Gastrocnemius medialis (tissue), 4 donors: ENCODE measurements at places on chromosomes 5 and 9.

GRCh38 chr9:105385381-105385985 lies 62.4 kb upstream of the FSD1L start:
- peak; percentile 22 for DNase-seq

DNA sequence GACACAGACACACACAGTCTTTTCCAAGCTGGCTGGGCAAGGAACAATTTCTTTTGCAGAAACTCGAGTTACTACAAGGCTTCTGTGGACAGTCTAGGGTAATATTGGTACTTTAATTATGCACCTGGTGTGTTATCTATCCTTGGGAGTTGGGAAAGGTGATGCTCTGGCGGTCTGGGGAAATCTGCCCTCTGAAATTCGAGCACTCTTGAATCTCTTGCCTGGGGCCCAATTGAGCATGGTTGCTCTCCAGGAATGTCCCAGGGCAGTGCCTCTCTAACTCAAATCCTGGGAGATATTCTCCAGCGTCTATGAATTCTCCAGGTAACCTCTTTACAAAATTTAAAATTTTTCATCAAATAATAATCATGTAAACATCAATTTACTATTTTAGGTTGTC lies 69.3 kb downstream of the KCNIP1 start:
- DNase-seq: no peak

DNA sequence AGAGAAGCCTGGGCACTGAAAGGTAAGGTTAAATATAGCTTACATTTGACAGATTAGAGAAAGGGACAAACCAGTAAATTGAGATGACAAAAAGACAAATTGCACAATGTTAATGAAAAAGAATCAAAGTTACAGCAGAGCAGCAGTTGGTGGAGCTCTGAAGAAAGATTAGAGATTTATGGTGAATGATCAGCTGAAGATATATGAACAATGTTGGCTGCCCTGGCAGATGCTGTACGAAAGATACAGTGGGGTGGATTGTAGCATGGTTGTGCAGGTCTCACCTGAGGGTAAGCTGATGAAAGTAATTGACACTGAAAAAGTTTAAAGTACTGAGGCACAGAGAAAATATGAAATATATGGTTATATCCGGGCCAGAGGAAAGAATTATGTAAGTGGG lies 492.1 kb downstream of the ARHGEF28 start:
- no peak for DNase-seq

- DNase-seq: no peak
Measured at GRCh38 chr9:89835666-89836065, 230.9 kb downstream of the GADD45G start.

DNA sequence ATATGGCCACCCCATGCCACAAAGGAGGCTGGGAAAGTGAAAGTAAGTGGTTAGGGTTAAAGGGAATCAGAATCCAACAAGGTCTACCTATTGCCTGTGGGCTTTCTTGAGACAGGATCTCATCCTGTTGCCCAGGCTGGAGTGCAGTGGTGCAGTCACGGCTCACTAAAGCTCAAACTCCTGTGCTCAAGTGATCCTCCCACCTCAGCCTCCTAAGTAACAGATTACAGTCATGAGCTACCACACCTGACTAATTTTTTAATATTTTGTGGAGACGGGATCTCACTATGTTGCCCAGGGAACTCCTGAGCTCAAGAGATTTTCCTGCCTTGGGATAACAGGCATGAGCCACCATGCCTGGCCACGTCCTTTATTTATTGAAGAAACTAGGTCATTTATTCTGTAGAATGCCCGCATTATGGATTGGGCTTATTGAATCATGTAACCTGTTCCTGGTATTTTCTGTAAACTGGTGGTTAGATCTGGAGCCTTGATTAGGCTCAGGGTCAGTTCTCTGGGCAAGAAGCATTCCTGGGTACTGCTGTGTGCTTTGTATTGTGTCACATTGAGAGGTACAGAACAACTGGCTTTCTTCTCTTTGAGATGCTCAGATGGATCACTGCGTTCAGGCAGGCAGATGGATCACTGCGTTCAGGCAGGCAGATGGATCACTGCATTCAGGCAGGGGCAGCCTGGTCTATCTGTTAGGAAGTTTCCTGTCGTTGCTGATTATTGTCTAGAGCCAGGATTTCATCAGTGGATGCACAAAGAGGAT lies 41.6 kb downstream of the ERGIC1 start:
- no peak for DNase-seq

DNA sequence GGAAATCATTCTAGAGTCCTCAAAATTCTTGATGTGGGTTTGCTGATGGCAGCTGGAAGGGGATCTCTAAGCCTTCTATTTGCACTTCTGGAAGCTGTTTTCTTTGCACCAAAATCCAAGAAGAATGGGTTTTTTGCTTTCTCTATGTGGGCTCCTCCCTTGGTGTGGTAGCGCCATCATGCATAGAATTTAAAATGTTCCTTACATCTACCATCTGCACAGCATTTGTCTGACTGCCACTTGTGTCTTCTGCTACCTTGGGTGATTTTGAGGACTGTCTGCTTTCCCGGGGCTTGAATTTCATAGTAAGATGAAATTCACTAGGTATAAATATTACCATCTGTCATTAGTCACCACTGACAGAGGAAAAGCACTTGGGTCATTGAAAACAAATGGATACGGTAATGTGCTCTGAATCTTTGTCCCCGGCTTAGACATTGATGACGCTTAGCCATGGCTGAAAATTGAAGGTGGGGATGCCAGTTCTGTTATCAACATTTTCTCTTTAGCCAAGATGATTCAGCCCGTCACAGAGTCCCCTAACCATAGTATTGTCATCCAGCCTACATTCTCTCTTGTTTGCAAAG lies 30.0 kb downstream of the SNX30 start:
- no peak for DNase-seq

DNA sequence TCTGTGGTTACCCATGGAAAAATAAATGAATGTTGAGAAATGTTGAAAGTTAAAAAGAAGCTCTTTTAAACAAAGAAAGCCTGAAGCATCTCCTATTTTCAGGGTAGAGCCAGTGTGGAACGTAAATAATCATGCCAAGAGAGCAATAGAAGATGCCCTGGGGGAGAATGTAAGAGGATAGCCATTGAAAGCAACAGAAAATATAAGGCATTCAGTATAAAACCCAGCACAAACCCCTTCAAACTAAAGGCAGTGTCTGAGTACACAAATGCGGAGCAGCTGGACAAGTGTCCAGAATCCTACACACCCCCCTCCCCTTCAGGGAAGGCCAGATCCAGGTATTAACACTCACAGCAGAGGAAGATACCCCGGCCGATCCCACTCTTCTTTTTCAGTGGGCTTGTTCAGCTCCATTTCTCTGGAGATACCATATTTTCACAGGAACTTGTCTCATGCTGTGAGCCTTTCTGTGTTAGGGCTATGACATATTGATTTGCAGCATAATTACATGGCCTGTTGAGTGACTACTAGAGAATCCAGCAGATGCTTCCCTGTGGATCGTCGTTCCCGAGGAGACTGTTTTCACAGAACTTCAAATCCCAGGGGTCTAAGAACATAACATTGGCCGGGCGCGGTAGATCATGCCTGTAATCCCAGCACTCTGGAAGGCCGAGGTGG lies 101.2 kb downstream of the PLK2 start:
- no peak for DNase-seq

DNA sequence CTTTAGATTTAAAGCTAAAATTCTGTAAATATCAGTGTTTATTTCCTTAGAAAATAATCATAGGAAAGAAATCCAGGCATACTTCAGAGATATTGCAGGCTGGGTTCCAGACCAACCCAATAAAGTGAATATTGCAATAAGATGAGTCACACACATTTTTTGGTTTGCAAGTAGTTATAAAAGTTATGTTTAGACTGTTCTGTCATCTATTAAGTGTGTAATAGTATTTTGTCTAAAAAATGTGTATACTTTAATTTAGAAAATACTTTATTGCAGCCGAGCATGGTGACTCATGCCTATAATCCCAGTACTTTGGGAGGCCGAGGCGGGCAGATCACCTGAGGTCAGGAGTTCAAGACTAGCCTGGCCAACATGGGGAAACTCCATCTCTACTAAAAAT lies 6.9 kb upstream of the RIC1 start:
- DNase-seq: no peak

DNA sequence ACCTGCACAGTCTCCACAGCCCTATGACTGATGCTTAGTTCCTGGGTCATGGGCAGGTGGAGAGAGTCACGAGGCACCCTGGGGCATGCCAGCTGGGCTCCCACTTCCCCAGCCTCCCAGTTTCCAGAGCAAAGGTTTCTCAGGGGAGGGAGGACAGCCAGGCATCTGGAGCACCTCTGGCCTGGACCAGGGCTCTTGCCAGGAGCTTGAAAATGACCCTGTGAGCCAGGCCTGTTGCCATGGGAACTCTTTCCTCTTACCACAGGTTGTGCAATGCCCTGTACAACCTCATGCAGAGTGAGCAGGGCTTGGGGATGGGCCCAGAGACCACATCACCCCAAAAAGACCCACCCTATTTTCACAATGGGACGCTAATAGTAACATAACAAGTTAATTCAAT lies 113.1 kb downstream of the PSD2 start:
- DNase-seq: no peak

DNA sequence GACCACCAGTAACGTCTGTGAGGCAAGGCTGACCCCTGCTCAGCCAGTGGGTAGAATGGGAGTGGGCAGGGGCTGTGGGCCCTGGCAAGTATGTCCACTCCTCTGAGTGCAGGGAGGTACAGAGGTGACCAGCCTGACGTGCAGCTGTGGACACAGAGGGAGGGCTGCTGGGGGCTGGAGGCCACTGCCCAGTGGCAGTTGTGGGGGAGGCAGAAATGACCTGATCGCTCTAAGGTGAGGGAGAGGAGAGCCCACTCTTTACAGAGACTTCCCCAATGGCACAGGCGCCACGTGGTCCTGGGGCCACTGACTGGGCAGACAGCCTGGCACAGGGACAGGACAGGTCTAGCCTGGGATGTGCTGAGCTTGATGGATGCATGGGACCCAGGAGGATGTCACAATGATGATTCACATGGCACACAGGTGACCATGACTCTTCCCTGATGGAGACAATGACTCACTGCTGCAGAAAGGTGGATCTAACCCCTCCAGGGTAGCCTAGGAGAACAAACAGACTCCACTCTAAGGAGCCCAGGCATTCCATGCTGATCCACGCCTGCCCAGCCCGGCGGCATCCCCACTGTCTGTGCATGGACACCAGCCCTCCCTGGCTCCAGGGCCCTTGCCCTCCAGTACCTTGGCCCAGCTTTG lies 7.7 kb downstream of the LPCAT1 start:
- peak; percentile 7 for DNase-seq

DNA sequence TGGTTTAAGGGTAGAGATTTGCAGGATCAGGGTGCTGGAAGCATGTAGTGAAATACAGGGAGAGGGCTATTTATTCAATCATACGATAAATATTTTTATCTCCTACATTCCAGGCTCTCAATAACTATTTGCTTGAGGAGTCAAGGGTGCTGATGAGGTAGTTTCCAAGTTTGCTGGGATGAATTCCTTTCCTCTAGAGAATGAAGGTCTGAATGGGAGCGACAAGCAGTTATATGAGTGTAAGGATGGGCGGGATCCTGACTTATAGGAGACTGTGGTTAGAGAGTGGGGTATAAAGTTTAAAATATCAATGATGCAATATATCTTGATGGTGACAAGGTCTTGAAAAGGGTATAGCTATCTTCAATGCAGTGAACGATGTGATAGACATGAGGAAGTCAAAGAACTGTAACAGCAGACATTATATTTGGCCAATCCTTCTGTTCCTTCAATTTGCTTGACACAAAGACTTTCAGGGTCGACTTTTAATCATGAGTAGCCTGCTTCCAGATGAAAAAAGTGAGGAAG lies 201.1 kb upstream of the HAPLN1 start:
- DNase-seq: no peak

DNA sequence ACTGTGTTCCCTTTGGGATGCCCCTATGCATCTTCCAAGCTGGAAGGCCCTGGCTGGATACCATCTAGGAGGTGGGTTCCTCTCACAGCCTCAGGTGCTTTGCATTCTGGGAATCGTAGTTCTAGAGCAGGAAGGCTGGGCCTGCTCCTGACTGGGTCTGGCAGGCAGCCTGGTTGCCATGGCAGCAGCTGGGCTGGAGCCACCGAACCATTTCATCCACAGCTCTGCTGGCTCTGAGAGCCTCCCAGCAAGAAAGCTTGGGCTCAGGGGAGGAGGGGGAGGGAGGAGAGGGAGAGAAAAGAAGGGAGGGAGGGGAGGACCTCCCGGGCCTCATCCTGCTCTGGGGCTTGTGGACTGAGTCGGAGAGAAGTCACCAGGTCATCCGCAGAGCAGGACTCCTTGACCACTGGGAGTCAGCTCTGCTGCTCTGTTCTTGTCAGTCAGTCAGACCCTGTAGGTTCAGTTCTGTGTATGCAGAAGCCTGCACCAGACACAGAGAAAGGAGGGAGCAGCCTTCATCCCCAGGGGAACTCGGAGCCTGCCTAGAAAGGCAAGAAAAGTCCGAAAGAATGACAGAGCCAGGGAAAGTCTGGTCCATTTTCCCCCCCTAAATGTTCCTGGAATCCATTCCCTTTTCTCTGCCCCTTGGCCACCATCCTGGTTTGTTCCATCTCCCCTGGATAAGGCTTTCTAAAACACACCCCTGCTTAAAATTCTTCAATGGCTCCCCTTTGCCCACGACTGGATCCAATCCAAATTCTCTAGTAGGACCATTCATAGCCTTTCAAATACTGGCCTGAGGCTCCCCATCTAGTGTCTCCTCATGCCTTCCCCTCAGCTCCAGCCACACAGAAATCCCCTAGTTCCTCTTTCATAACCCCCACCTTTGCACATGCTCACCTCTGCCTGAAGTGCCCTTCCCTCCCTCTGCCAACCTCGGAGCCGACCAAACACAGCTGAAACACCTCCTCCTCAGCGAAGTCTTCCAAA lies 65.4 kb upstream of the ARAP3 start:
- DNase-seq: peak; percentile 18

GRCh38 chr5:107675201-107675600 lies 4.5 kb upstream of the EFNA5 start:
- DNase-seq: no peak

- no peak for DNase-seq
Measured at GRCh38 chr9:86641970-86642369, 287.8 kb upstream of the TUT7 start.

- no peak for DNase-seq
Measured at GRCh38 chr9:126687930-126688461, 74.3 kb downstream of the LMX1B start.

GRCh38 chr5:135866016-135866415 lies 29.6 kb downstream of the IL9 start:
- DNase-seq: no peak
